ENCODE measurements at places on chromosomes 1 and 21.

- DNase-seq: no peak
Measured at GRCh38 chr21:31730712-31731055, 1.2 kb downstream of the SCAF4 start.

- no peak for DNase-seq
Measured at GRCh38 chr1:110746644-110747259, 72.0 kb upstream of the KCNA3 start.

GRCh38 chr1:229248821-229249817 lies 21.8 kb upstream of the RAB4A start:
- DNase-seq: no peak

GRCh38 chr21:44803651-44804050 lies 2.0 kb upstream of the UBE2G2 start:
- DNase-seq: no peak

GRCh38 chr1:24393892-24394291 lies 19.7 kb downstream of the STPG1 start:
- no peak for DNase-seq

GRCh38 chr1:30984165-30984889 lies 75.8 kb upstream of the SDC3 start:
- no peak for DNase-seq

DNA sequence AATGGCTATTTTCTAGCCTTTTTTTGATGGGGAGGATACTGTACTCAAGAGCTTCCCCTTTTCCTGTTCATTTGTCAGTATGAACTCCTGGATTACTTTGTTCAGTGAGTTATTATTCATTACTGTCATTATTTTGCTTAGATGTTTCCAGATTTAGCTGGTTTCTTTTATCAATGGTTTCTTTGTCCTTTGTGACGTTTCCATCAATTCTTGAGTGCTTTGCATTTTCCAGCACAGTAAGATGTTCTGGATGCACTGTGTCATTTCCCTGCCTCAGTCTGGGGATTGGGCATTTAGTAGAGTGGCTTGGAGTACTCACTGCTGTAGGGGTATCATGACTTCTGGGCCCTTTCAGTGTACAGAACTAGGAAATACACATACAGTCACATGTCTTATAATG lies 34.2 kb downstream of the MRPS6 start:
- no peak for DNase-seq

GRCh38 chr1:62530516-62531154 lies 66.7 kb upstream of the ANGPTL3 start:
- DNase-seq: no peak

DNA sequence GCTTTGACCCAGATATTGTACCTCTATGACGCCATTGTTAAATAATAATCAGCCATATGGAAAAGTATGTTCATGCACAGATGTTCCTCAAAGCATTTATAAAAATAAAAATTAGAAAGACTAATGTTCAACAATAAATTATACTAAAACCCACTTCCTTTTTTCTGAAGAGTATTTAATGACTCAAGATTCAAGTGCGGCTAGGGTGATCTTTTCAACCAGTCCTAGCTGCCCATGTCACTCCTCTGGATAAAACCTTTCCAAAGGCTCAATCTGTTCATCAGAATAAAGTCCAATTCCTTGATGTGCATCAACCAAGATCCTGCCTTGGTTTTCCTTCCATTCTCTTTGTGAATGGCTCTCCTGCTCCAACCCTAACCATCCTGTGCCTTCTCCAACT lies 292.0 kb downstream of the VAV3 start:
- DNase-seq: no peak

GRCh38 chr1:228084797-228085196 lies 2.3 kb downstream of the ARF1 start:
- no peak for DNase-seq

DNA sequence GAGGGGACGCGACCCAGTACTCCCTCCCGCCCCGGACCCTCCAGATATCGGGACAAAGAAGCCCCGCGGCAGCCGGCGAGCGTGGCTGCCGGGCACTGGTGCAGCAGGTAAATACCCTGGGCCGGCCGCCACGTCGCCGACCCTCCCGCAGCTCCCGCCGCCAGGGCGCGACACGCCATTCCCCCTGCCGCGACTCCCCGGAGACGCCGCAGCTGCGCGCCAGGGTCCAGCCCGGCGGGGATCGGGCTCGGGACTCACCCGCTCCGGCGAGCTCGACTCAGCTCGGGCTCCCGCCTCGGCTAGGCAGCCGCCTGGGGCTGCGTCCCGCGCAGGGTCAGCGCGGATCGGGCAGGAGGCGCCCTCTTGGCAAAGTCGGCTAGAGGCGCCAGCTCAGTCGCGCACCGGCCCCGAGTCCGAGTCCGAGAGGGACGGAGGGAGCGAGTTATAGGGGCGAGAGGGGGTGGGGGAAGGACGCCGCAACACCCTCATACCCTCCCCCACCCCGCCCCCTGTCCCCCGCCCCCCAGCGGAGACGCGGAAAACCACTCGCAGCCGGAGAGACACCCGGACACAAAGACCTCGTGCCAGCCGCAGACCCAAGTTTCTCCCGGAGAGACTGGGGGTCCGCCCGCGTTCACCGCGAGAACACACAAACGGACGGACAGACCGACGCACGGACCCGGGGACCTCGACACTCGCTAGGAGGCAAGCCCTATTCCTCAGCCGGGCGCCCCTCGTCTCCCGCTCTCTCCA lies 985 bp downstream of the SYT6 start:
- no peak for DNase-seq

DNA sequence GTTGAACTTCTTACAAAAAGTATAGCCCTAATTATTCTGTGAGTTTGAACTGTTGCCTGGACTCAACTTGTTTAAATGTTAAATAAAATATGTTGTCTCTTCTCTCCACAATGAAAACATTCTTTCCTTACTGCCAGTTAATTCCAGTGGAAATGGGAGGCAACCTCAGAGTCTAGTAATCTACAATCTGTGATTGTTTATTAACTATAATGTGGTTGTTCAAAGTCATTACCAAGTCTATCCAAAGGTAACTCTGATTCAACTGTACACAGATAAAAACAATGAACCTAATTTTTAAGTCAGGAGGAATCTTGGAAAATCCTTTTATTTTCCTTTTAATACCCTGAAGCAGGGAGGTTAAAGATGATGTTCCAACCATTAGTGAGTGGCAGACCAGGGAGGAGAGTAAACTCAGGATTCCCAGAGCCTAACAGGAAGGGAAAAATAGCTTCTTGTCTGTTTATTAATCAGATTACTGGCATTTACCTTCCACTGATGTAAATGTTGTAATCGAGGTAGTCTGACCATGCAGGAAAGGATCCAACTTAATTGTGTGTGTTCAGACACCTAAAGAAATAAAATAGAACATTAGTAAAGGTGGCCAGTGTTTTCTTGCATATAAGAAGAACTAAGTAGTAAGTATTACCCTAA lies 57.1 kb upstream of the TBX15 start:
- no peak for DNase-seq

DNA sequence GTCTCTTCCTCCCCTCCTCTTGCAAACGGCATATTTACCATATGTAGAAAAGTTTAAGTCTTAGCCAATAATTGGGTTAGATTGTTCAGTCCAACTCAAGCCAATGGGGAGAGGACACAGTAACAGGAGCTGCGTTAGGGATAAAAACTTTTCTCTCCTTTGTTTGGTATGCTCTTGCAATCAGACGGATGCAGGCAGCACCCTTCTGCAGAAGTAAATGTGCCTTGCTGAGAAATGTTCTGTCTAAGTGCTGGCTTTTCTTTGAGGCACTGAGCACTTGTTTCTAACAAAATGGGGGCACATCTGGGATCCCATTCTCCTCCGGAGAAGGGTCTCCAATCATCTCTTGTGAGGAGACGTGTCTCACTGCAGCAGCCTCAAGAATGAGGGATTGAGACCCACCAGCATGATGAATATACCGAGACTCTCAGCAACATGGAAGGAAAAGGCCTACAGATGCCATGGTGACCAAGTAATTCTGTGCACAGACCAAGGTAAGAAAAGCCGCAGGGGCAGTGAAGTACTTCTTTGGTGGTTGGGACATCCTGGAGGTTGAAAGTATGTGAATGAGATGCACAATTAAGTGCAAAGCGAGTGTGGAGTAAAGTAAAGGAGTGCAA lies 20.7 kb upstream of the GNG4 start:
- DNase-seq: no peak

DNA sequence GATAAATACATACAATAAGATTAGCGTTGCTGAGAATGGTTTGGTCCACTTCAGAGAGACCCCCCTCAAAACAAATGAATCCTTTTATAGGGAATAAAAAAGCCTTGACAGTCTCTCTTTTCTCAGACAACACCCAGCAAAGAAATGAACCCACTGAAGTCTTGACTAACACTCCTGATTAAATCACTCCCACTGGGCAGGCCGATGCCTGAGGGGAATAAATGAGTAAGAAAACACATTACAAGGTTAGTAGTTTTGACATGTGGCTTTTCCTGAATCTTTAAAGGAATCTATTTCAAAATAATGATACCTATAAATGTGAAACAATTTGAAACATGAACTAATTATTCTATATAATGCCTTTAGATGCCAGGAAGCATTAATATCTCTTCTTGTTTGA lies 146.9 kb upstream of the POGK start:
- no peak for DNase-seq

DNA sequence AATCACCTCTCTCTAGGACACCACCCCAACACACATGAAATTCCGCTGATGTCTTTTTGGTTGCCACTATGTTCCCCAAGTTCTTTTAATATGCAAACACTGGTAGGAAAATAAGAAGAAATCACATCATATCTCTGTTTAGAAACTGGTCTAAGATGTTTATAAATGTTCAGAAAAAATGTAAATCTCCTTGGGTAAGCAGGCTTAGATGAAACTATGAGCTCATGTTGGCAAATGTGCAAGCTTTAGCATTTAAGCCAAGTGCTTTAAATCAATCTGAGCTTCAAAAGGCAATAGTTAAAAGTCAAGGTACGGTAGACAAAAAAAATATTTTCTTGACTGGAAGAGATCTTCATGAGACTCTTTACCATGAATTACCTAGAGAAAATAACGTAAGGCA lies 25.2 kb upstream of the SLAMF9 start:
- DNase-seq: no peak

DNA sequence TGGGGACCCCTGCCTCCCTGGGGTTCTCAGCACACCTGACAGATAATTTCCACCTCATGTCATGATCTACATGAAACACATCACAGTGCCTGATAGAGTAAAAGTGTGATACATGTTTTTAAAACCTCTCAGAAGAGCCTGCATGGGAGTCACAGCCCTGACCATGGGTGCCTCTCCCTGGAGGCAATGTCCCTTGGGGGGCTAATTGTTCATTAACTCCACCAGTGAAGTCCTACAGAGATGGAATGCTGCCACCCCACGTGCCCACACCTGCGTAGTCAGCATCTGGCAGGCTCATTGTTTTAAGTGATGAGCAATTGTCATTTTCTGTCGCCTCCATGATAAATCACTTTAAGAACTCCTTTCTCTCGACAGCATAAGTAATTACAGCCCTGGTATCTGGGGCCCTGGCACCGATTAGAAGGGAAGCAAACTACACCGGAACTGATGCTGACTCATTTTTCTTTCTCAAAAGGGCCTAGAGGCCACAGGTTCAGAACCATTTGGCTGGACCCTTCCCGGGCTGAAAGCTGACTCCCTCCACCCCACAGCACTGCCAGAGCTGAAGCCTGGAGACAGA lies 109.6 kb upstream of the GJB5 start:
- no peak for DNase-seq

DNA sequence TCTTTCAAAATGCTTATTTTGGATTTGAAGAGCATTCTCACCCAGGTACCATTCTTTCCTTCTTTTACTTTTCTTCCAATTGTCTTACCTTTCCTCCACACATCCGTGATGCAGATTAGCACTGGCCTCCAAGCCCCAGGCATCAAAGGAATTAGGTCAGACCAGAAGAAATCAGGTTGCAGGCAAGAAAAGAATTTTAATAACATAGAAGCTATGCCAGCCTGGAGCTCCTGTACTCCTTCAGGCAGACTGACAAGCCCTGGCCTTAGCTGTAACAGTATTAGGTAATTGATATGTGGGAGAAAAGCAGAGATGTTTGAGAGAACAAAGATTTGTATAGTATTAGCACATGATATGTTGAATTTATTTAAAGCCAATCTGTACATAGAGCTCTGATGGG lies 390.4 kb upstream of the ADGRL2 start:
- no peak for DNase-seq

DNA sequence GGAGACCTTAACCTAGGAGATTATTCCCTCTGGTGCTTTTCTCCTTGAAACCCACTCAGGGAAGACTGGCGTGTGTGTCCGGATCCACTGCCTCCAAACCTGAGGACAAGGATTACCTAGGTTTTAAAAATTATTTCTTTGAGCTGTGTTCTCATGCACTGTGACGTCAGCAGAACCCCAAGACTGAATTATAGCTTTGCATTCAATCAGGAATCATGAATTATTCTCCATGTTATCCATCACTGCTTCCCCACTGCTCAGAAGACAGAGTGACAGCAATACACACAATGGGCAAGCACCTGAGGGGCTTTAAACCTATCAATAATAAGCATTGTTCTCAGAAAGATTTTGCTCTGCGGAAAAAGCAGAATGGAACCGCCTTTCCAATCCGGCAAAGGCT lies 253.2 kb upstream of the FOXD3 start:
- no peak for DNase-seq

DNA sequence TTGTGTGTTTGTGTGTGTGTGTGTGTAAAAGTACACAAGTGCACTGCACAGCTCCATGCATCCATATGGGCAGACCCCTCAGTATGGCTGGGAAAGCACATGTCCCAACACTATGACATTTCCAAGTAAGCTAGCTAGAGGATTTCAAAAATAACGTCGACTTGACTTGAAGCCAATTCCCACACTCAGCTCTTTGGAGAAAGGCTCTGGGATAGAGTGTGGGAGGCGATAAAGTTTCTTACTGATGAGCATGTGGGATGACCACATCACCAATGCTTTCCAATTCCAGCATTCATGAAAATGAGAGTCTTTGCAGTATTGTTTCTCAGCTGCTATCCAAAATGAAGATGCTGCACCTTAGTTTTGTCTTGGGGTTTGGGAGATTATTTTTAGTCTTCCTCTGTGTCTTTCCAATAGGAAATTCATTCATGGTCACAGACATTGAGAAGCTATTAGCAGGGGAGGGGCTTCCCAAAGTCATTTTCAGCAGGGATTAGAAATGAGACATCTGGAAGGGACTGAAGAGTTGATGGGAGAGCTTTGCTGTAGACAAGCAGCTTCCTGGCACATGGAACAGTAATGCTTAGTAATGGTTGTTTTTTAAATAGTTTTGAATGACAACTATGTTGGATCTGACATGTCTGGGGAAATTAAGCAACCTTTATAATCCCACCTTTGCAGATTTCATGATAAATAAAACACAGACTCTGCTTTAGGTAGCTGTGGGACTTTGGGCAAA lies 143.5 kb downstream of the ASTN1 start:
- DNase-seq: peak; percentile 36

DNA sequence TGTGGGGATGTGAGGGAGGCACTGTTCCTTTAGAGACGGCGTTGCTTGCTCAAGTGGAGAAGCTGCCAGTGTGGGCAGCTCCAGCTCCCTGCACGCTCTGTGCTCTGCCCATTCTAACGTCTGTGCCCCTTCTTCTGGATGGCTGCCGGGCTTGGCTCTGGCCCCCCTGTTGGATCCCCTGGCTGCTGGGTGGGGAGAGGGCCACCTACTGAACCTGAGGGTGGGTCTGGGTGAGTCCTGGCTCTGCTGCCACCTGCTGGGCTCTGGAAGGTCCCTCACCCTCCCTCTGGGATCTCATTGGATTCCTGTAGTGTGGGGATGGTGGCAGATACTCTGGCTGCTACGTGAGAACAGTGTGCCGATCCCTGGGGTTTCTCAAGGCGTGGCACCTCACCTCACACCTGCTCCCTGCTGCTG lies 5.0 kb downstream of the PFKL start:
- DNase-seq: no peak

GRCh38 chr1:61173118-61173517 lies 90.8 kb downstream of the NFIA start:
- no peak for DNase-seq

GRCh38 chr21:35217504-35218060 lies 168.5 kb upstream of the RUNX1 start:
- no peak for DNase-seq
